ENCODE measurements at places on chromosomes 2 and 18.

GRCh38 chr18:24011123-24011917 lies 3.2 kb upstream of the TTC39C start:
- no peak for DNase-seq

DNA sequence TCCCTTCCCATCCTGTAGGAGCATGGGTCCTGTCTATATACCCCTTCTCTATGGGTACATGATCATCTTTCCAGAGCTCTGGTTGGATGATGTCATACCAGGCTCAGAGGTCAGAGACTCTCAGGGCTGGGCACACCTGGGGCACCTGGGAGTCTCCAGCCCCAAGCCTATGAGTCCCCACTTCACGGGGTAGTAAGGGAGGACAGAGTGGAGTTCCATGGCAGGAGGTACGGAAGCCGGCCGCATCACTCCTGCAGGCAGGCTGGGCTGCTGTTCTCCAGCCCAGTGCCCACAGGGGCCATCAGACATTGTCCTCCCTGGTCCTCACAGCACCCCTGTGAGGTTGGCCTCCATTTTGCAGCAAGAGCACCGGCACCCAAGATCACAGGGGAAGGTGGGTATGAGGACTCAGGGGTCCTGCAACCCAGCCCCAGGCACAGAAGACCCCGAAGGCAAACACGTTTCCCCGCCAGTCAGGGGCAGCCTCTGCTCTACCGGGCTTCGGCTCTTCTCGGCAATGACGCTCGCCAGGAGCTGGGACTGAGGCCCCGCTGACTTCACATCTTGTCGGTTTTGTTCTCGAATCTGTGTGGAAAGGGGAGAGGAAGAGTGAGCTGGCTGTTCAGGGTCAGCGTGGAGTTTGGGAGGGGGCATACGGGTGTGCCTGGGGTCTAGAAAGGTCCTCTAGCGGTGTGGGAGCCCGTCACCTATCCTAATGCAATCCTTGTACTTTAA lies 91.5 kb downstream of the ADD2 start:
- DNase-seq: no peak

DNA sequence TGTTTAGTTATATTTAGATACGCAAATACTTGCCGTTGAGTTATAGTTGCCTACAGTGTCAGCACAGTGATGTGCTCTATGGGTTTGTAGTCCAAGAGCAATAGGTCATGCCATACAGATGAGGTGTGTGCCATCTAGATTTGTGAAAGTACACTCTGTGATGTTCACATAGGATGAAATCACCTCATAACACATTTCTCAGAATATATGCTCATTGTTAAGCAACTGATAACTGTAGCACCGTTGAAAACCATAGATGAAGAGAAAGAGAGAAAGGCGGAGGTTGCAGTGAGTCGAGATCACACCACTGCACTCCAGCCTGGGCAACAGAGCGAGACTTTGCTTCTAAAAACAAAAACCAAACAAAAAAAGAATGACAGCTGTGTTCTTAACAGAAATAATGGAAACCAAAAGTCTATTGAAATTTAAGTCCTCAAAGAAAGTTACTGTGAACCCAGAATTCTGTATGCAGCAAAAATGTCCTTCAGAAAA lies 9.5 kb downstream of the DGKD start:
- DNase-seq: no peak

DNA sequence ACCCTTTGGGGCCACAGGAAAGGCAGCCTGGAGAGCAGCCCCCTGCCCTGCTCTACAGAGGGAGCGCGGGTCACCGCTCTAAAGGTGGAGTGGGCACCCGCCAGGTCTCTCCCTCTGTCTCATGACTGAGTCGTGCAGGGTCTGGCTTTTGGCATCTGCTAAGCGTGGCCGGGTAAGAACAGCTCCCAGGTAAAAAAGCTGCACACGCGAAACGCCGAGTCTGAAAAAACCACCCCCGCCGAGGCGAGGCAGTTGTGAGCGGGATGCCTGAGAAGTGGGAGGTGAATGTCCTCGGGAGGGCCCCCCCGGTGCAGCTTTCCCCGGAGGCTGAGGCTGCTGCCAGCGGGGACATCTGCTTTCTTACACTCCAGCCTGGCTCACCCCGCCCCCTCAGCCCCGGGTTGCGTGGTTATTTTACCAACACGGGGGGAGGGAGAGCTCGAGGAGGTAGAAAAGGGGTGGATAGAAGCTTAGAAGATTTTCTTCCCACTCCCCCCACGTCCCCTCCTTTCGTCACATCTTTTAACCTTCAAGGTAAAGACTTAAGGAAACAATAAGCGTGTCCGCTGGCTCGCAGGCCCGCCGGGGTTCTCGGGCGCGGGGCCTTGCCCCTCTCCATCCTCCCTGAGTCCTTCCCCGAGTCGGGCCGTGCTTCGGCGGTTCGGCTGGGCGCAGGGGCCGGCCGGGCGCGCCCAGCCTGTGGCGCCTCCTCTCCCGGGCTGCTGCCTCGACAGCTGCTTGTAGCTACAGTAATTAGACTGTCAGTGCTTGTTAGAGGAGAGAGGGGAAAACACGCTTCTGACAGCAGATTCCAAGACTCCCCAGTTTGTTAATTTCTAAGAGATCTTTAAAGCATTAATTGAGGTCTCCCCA lies 70.6 kb upstream of the PSMD14 start:
- DNase-seq: peak; percentile 59

DNA sequence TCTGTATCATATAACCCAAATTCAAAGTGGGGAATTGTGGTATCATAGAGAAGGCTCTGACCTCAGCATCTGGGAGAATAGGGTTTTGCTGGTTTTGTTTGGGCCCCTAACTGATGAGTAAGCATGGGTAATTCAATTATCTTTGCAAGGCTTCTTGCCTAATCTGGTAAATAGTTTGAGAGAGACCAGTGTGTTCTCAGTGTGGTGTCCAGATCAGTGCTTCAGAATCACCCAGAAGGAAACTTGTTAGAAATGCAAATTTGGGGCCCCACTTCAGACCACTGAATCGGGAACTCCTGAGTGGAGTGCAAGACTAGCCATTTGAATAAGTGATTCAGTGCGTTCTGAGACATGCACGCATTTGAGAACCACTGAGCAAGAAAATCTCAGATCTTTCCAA lies 282.7 kb downstream of the EPHA4 start:
- DNase-seq: no peak

DNA sequence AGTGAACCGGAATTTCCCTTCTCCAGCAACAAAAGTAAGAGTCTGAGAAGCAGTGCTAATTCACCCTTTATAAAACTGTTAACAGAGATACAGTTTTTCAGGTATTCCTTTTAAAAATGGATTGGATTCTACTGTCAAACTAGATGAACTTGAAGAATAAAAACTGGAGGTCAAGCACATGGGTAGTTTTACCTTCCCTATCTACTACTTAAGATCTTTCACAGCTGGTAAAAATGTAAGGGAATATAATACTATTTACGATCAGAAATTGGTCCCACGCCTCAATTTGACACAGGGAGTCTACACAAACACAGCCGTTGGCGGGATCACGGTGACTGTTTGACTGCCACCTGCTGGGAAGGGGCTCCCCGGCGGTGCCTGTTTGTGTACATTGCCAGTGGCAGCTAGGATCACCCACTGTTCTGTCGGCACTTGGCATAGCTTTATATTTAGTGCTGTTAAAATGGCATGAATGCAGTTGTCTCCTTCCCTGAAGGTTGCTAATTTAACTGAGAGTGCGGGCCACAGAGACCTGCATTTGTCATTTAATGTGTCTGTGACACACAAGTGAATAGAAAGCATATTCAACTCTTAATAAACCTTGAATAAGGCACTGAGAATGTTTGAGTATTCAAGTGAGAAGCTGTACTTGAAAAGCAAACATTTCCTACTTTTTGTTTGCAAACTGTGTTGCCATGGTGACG lies 59.5 kb downstream of the ABCG8 start:
- no peak for DNase-seq

- no peak for DNase-seq
These were observed 187.3 kb downstream of the FAM210A start for GRCh38 chr18:13539050-13539449.

- no peak for DNase-seq
These were observed 7.5 kb downstream of the ACYP2 start for GRCh38 chr2:54122939-54123338.

DNA sequence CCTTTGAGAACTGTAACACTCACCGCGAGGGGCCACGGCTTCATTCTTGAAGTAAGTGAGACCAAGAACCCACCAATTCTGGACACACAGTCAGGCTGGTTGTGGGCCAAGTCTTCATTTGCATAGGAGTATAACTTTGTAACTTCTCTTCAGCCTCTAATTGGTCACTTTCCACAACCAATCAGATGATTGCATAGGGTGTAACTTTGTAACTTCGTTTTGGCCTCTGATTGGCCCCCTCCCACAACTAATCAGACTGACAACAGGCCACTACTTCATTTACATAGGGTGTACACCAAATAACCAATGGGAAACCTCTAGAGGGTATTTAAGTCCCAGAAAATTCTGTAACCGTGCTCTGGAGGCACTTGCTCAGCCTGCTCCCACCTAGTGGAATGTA lies 77.5 kb upstream of the TCF4 start:
- DNase-seq: no peak

DNA sequence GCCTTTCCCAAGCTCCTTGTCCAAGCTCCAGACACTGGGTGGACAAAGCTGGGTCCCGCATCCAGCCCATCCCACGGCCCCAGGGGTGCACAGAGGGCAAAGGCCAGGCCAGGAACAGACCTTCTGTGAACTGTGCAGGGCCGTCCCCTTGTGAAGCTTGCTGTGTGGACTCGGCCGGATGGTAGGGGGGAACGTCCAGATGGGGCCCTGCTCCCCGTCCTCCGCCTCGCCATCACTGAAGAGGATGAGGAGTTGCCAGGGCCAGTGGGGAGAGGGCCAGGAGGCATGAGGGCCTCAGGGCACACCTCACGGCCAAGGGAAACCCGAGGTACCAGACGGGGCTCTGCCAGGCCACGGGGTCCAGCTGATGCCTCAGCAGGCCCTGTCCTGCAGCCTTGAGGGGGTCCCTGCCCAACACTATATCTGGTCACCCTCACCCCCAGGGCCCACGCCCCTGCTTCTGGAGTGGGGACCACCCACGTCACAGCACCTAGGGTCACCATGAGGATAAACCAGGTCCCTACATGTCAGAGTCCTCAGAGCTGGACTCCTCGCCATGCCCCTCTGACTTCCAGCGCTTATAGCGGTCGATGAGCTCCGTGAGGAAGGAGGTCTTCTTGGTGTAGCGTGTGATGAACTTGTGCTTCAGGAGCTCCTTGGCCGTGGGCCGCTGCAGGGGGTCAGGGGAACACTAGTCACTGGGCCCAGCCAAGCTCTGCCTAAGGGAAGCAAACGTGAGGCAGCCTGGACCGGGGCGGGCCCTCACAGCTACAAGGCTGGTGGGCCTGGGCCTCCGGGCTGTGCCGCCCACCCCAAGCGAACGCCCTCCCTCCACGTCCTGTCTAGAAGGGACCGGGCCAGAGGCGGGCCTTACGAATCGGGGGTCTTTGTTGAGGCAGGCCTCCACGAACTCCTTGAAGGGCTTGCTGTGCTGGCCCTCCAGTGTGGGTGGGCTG lies 10.0 kb downstream of the STK25 start:
- no peak for DNase-seq

DNA sequence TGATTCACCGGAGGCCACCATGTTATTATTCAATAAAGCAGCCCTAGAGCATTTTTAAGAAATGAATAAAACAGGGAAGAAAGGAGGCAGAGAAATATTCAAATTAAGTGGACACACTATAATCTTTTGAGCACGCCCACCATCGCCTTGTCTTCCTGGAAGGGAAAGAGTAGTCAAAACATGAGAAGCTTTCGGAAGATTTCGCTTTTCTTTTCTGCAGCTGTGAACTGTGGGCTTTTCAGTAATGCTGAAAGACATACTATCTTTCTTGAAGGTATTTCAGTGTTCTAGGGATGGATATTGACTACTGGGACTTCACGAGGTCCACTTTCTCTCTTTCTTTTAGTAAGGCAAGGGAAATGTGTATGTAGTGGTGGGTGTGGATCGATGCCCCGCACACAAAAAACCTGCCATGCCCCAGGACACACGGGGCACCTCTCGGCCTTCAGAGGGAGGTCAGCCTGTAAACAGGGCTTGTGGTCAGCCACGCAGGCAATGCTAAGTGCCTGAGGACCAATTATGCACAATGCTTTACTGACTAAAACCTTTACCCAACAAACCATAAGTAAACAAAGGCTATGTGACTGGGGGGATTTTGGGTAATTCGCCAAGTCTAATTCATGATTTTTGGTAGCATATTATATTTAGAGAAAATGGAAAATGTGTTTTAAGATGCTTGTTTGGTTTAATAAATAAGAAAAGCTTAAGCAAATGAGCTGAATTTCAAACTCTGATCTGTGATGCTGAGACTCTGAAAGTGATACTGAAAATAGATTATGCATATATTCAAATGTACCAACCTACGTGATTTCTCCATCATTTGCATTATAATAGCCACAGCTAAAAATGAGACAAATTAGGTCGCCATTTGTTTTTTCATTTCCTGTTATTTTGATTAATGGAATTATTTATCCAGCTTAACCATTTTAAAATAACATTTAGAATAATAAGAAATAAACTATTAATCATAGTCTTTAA lies 130.5 kb downstream of the ZNF516 start:
- DNase-seq: no peak

GRCh38 chr2:233996000-233996399 lies 54.5 kb upstream of the SPP2 start:
- DNase-seq: no peak

DNA sequence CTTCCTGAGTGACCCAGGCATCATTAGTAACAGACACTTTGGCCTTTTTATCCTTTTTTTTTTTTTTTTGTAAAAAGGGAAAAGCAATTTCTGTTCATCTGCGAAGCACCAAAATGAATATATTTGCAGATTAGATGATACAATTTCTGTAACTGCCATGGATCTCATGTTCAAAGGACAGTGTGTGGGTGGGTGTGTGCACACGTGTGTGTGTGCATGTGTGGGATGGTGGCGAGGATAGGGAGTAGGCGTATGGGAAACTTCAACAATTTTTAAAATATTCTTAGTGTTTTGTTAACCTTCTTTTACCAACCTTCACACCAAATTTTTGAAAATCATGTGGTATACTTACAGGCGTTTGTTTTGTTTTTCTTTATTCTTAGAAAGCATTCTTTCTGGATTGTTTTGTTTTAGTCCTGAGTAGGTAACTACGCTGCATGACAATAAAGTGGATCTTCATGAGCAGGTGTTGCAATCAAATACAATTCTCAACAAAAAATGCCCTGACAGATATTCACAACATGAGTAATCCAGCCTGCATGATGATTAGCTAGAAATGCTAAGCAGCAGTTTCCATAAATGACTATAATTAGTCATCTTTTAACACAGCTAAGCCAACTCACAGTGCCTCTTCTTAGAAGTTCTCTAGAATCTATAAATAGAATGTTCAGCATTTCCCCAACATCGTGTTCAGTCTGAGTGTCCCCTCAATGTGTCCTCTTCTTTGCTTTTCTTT lies 53.5 kb upstream of the RMDN2 start:
- DNase-seq: no peak

DNA sequence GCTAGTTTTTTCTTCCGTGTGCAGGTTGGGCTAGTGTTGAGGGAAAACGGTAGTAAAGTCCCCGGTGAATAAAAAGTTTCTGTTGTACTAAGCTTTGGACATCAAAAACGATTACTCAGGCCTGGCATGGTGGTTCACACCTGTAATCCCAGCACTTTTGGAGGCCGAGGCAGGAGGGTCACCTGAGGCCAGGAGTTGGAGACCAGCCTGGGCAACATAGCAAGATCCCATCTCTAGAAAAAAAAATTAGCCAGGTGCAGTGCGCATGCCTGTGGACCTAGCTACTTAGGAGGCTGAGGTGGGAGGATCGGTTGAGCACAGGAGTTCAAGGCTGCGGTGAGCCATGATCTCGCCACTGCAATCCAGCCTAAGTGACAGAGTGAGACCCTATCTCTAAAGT lies 98.1 kb downstream of the ALPK2 start:
- no peak for DNase-seq
